WTC11 (cell line): ENCODE measurements at places on chromosomes 7 and 10.

GRCh38 chr10:8059191-8059936 is 4.9 kb downstream of the GATA3 start:
- H3K36me3 ChIP-seq: no peaks in the 10 kb centered on the region
- peaks cover 99% of the 10 kb centered on the region for H3K27me3 ChIP-seq
- peaks cover 81% of the 10 kb centered on the region for H3K4me1 ChIP-seq
- peak overlapping the region; percentile 60 for H3K4me3 ChIP-seq
- H3K27ac ChIP-seq: no peak overlapping the region
- no peak for DNase-seq

- peak overlapping the region; percentile 80 for H3K4me3 ChIP-seq
- DNase-seq: peak; percentile 27
- no peak overlapping the region for H3K27ac ChIP-seq
- H3K27me3 ChIP-seq: peaks cover 97% of the 10 kb centered on the region
Measured at GRCh38 chr10:101292194-101293006, 61.6 kb upstream of the BTRC start.

GRCh38 chr7:121428855-121429489 is 32.9 kb upstream of the FAM3C start:
- DNase-seq: no peak
- no peaks in the 10 kb centered on the region for H3K27me3 ChIP-seq
- H3K36me3 ChIP-seq: no peaks in the 10 kb centered on the region
- no peak overlapping the region for H3K27ac ChIP-seq
- no peaks in the 10 kb centered on the region for H3K4me1 ChIP-seq
- no peak overlapping the region for H3K4me3 ChIP-seq

DNA sequence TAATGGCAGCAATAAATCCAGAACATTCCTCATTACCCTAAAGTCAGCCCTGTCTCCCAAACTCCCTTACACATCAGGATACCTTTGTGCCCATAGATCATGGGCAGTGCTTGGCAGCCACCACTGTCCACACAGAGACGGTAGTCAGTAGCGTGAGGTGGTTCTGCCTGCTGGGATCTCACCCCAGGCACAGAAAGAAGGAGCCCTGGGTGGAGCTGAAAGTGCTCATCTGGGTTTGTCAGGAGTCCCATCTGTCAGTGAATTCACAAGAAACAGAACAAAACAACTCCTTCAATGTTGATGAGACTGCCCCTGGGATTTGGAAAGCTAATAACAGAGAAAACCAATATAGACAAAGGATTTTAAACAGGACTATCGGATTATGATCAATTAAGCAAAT is 90.2 kb upstream of the PRSS58 start:
- no peak for DNase-seq
- H3K27me3 ChIP-seq: no peaks in the 10 kb centered on the region
- H3K27ac ChIP-seq: no peak overlapping the region
- H3K36me3 ChIP-seq: no peaks in the 10 kb centered on the region
- H3K4me1 ChIP-seq: peaks cover 16% of the 10 kb centered on the region

DNA sequence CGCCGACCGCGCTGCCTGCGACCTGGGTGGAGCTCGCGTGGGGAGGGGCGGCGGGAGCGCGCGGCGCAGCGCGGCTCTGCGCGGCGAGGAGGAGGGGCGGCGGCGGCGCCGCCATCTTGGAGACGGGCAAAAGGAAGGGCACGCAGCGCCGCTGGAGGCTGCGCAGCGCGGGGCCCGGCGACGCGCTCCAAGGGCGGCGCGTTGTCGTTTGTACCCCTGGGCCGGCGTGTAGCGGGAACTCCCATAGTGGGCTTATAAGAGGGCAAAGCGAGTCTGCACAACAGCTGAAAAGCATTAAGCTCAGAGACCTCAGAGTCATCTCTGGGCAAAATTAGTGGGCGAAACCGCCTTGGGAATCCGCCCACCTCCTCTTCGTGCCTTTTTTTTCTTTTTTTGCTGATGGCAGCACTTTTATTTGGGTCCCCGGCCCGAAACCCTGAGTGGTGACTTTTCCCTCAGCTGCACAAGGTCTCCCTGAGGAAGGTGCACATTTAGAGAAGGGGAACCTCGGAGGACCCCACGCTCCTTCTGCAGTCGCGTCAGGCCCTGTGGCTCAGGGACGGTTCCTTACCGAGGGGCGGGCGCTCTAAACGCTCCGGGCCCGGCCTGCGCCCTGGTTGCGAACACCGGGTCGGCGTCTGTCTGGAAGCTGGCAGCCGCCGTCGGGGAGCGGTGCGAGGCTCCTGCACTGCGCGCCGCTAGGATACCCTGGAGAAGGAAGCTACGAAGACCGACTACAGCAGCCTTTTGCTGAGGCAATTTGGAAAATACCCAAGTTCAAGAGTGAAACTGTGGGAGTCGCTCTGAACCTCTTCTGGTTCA is 428 bp upstream of the MCMBP start:
- no peaks in the 10 kb centered on the region for H3K27me3 ChIP-seq
- H3K4me3 ChIP-seq: peak overlapping the region; percentile 83
- DNase-seq: peak; percentile 76
- peaks cover 35% of the 10 kb centered on the region for H3K4me1 ChIP-seq

DNA sequence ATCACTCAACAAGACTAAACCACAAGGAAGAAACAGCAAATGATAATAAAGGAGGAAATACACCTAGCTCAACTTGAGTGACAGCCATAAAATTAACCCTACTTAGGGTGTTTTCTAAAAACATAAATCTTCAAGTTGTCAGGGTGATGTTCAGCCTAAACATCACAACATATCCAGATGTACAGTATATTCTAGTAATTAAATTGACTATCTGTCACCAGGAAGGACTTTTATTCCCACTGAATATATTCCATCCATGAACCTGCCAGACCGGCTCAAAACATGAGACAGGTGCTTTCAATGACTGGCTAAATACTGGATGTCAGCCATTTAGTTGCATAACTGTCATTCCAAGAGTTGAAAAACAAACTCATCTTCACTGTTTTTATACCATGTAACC is 298.1 kb upstream of the NEBL start:
- no peak for DNase-seq
- no peaks in the 10 kb centered on the region for H3K4me1 ChIP-seq
- no peak overlapping the region for H3K27ac ChIP-seq
- peaks cover 12% of the 10 kb centered on the region for H3K36me3 ChIP-seq
- peaks cover 3% of the 10 kb centered on the region; the same call in 1 of the 2 replicates for H3K27me3 ChIP-seq
- H3K4me3 ChIP-seq: no peak overlapping the region

DNA sequence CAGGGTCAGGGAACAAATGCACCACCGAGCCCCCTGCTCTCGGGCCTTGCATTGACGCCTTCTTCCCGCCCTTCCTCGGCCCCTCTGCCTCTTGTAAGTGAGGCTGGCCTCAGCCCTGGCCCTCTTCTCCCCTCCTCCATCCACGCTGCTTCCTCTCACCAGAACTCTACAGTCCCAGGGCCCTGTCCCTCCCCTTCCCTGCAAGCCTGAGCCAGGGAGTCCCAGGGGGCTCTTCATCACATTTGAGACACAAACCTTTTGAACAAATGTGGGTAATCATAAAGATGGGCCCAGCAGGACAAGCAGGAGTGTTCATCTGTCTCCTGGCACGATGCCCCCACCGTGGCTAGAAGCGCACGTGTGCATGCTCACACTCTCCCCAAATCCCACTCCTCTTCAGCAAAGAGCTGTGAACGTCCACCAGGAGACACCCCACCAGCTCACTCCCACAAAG is 57.7 kb downstream of the SLIT1 start:
- H3K4me3 ChIP-seq: no peak overlapping the region
- no peaks in the 10 kb centered on the region for H3K36me3 ChIP-seq
- no peak for DNase-seq
- H3K4me1 ChIP-seq: peaks cover 2% of the 10 kb centered on the region; the same call in 1 of the 2 replicates
- H3K27ac ChIP-seq: no peak overlapping the region

DNA sequence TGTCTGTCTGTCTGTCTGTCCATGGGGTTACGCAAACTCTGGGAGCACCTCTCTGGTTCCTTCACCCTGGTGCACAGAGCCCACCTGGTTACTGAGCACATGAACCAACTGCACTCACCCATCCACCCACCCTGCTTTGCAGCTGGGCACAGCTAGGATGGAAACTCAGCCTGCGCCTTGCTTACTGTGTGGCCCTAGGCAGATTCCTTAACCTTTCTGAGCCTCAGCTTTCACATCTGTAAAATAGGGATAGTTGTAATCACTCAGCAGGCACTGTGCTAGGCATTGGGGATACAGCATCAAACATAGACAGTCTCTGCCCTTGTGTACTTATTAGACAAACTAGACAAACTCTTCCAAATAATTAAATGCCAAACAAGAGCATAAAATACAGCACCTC is 21.8 kb upstream of the INMT start:
- no peaks in the 10 kb centered on the region for H3K36me3 ChIP-seq
- DNase-seq: no peak
- no peak overlapping the region for H3K4me3 ChIP-seq
- peaks cover 44% of the 10 kb centered on the region for H3K4me1 ChIP-seq
- H3K27ac ChIP-seq: no peak overlapping the region

- no peak for DNase-seq
- no peak overlapping the region for H3K4me3 ChIP-seq
- H3K36me3 ChIP-seq: no peaks in the 10 kb centered on the region
- H3K27me3 ChIP-seq: peaks cover 4% of the 10 kb centered on the region; the same call in 1 of the 2 replicates
- H3K4me1 ChIP-seq: peaks cover 17% of the 10 kb centered on the region
- H3K27ac ChIP-seq: no peak overlapping the region
Measured at GRCh38 chr10:20670579-20670978, 226.5 kb downstream of the NEBL start.
